ENCODE measurements at places on chromosomes 2 and 18.

GRCh38 chr2:164847981-164848741 lies 6.5 kb upstream of the COBLL1 start:
- DNase-seq: no peak

DNA sequence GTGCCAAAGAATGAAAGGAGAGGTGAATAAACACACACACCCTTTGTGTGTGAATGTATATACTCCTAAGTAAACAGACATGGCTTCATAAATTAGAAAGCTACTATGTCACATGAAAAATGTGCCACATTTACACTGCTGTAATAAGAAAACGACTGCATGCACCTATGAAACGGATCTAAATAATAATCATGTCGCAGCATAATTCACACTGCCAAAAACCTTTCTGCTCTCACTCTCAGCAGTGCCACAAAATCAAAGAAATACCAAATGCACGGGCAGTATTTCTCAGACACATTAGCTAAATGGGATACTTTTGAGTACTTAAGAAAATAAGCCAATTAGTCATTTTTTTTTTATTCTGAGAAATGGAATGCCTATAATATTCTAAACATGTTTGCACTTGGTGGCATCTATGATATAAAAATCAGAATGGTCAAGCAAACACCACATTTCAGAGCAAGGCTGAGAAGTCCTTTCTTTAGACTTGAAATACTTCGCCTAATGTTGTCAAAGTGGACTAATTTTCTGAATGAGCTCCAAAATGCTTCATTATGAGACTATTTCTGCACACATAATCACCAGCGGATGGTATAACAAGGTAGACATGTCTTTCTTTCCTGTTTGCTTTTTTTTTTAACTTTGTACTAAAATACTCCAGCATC lies 6.6 kb downstream of the BCL11A start:
- no peak for DNase-seq

GRCh38 chr2:240519396-240520129 lies 38.2 kb downstream of the ANKMY1 start:
- DNase-seq: no peak

- DNase-seq: no peak
These were observed 42.5 kb downstream of the WDR35 start for GRCh38 chr2:19947184-19947940.

GRCh38 chr2:96386470-96386869 lies 50.9 kb downstream of the NCAPH start:
- no peak for DNase-seq

GRCh38 chr2:76332871-76333270 lies 622.2 kb upstream of the GCFC2 start:
- no peak for DNase-seq

GRCh38 chr2:198297350-198297749 lies 493.0 kb downstream of the PLCL1 start:
- DNase-seq: no peak

DNA sequence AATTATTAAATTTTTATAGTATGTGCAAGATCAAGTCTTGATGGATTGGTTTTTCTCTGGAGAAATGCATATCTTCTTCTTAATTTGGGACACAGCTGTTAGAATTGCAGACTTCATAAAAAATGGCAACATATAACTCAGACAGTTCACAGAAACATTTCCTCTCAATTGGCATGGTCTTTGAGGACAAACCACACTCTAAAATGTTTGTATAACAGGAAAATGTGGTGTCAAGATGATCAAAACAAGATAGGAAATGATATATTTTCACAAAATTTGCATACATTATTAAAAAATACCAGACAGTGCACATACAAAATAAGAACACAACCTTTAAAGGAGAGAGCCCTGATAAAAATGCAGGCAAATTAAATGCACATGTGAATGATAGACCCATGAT lies 63.9 kb downstream of the ICOS start:
- no peak for DNase-seq

Data from activated naive CD8-positive, alpha-beta T cell treated with anti-CD3 and anti-CD28 coated beads, Interleukin-2, amount 50 U/mL, for 24 hours (primary cell).